Activated CD8-positive, alpha-beta memory T cell treated with anti-CD3 and anti-CD28 coated beads, Interleukin-2, amount 10 ng/mL, durations not matched to agents 7 days and 5 days (primary cell): ENCODE measurements at places on chromosomes 3 and 15. TPM values are rescaled to one million over a fixed set of nuclear protein-coding genes. Genes with fewer than 3 reads are reported as not detected.

GRCh38 chr3:94101860-94102259, 39.0 kb downstream of the NSUN3 start:
- H3K4me3 ChIP-seq, result no peak overlapping the region
- H3K36me3 ChIP-seq, result peaks cover 14% of the 10 kb centered on the region
- H3K4me1 ChIP-seq, result peaks cover 7% of the 10 kb centered on the region
- no peak for DNase-seq

GRCh38 chr3:179323197-179324110, 623 bp downstream of the ZNF639 start:
- peaks cover 9% of the 10 kb centered on the region for H3K36me3 ChIP-seq
- peak; percentile 74 for DNase-seq
- peak overlapping the region; percentile 88 for H3K4me3 ChIP-seq

GRCh38 chr3:126160243-126161210, 19.9 kb downstream of the ALDH1L1 start:
- no peak for DNase-seq
- H3K4me1 ChIP-seq, result no peaks in the 10 kb centered on the region
- no peaks in the 10 kb centered on the region for H3K36me3 ChIP-seq
- no peak overlapping the region for H3K27ac ChIP-seq
- H3K4me3 ChIP-seq, result no peak overlapping the region

The GREM1 gene
- not detected for total RNA-seq

The LRRIQ4 gene
- total RNA-seq, result 0.23 TPM

The ERICH6 gene
- not detected for total RNA-seq
